ENCODE measurements at places on chromosomes 7 and 10.

DNA sequence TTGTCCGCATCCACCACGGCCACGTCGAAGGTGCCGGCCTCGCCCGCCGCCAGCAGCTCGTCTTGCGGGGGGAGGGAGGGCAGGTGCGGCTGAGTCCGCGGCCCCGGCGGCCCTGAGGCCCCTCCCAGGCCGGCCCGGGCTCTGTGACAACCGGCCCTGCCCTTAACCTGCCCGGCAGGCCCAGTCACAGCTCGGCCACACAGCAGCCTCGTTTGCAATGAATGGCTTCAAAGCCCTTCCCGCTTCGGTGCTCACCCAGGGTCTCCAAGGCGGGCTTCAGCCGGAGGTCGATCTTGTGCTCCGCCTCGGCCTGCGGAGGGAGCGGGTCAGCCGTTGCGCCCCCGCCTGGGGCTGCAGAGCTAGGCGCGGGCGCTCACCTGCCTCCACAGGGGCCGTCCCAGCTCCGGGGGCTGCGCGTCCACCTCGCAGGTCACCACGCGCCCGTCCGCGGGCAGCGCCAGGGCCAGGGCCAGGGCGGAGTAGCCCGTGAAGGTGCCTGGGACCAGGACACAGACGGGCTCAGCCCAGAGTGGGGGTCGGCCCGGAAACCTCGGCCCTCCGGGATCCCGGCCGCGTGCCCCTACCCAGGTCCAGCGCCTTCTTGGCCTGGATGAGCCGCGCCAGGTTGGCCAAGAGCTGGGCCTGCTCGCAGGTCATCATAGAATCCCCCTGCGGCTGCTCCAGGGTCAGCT is 928 bp downstream of the COMTD1 start:
- DNase-seq = no peak

DNA sequence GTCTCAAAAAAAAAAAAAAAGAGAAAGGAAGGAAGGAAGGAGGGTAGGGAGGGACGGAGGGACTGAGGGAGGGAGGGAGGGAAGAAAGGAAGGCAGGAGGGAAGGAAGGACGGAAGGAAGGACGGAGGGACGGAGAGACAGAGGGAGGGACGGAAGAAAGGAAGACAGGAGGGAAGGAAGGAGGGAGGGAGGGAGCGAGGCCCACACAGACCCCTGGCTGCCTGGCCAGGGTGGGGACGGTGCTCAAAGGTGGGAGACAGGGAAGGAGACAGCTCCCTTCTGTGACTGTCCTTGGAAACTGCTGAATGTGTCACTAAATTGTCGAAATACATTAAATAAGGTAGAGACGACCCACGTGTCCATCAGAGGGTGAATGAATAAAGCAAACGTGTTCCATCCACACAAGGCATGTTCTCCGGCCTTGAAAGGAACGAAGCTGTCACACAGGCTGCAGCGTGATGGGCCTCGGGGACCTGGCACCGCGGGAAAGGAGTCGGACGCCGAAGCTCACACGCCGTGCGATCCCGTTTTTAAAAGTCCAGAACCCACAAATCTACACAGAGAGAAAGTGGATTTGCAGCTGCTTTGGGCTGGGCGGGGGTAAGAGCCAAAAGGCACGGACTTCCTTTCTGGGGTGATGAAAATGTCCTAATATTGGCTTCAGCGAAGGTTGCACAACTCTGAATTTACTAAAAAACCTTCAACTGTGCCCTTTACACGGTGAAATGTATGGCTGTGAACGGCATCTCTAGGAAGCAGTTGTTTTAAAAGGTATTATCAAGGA is 23.3 kb downstream of the ADAP1 start:
- peak; percentile 82 for DNase-seq

- no peak for DNase-seq
Observed at GRCh38 chr10:103204353-103205255, 11.5 kb upstream of the NT5C2 start.

- peak; percentile 68 for DNase-seq
Observed at GRCh38 chr10:33664070-33664469, 329.6 kb upstream of the NRP1 start.

GRCh38 chr7:26237035-26237807 is 35.7 kb downstream of the CBX3 start:
- DNase-seq = peak; percentile 17

- DNase-seq = peak; percentile 58
Observed at GRCh38 chr7:135575296-135575695, 17.6 kb downstream of the NUP205 start.

- no peak for DNase-seq
Observed at GRCh38 chr10:128579901-128580300, 453.7 kb upstream of the MKI67 start.

DNA sequence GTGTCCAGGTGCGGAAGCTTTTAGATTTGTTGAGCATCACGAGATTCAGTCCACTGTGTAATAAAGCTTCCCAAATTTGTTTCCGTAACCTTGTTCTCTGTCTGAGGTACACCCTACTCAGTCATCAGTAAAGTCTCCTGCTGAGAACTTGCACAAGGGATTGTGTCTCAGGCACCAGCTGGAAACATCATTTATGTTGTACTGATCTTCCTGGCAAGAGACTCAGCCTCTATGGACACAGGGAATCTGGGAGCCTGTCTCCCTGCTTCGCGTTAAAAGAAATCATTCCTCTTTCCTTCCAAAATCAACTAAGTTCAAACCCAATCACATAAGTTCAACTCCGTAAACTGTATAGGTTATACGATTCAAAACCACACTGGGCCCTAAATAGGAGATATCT is 336.8 kb downstream of the GPR37 start:
- no peak for DNase-seq

- no peak for DNase-seq
Observed at GRCh38 chr7:24480501-24480900, 92.8 kb upstream of the PALS2 start.

- DNase-seq = no peak
Observed at GRCh38 chr7:70374772-70375533, 757.0 kb upstream of the GALNT17 start.

GRCh38 chr7:83466956-83467355 is 182.0 kb downstream of the SEMA3E start:
- no peak for DNase-seq

DNA sequence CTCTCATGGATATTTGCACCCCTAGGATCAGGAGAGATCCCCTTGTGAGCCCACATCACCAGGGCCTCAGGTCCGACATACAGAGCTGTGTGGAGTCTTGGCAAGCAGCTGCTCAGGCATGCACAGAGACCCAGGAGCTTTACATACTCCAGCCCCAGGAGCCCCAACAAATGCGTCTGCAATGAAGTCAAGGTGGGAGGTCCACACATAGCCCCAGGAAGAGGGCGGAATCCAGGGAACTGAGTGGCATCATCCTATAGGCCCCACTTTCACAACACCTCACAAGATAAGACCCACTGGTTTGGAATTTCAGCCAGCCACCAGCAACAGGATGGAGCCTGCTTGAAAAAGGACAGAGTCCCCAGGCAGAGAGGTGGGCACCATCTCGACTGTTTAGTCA is 106.7 kb downstream of the LSMEM1 start:
- DNase-seq = no peak

DNA sequence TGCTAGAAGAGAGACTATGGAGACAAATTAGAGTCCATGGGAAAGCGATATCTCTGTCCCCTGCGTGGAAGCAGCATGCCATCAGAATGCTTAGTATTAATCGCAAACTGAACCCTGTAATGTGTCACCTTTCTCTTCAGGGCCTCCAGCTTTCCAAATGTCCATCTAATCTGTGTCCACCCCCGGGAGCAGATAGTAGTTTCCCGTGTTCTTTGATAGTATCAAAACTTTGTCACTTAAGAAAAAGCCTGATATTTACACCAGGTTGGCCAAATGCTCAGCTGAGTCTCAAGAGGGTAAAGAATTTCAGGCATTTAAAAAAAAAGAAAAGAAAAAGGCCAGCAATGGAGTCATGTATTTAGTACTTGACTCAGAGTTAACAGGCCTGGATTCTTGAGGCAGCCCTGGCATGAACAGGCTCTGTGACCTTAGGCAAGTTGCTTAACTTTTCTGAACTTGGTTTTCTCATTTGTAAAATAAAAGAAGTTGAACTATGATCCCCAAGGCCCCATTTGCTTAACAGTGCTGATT is 10.4 kb upstream of the GSAP start:
- DNase-seq = no peak

- DNase-seq = no peak
Observed at GRCh38 chr10:43811871-43812270, 163.2 kb upstream of the ZNF32 start.

DNA sequence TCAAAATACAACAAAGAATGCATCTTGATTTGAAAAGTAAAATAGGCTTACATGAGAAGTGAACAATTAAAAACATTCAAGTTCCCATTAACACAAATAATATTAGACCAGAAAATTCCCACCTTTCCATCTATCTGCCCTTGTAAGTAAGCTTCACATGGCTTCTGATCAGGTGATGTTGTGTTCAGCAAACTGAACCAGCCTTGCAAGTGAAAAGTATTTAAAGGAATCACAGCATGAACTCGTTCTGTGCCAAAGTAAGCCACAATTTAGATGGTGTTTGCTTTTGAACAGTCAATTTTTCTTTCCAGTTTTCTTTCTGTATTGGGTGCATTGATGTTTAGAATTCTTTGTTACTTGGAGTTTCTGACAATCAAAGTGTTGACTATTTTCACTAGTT is 347.9 kb downstream of the TNS3 start:
- no peak for DNase-seq

- no peak for DNase-seq
Observed at GRCh38 chr10:64430690-64431323, 909.6 kb downstream of the REEP3 start.

DNA sequence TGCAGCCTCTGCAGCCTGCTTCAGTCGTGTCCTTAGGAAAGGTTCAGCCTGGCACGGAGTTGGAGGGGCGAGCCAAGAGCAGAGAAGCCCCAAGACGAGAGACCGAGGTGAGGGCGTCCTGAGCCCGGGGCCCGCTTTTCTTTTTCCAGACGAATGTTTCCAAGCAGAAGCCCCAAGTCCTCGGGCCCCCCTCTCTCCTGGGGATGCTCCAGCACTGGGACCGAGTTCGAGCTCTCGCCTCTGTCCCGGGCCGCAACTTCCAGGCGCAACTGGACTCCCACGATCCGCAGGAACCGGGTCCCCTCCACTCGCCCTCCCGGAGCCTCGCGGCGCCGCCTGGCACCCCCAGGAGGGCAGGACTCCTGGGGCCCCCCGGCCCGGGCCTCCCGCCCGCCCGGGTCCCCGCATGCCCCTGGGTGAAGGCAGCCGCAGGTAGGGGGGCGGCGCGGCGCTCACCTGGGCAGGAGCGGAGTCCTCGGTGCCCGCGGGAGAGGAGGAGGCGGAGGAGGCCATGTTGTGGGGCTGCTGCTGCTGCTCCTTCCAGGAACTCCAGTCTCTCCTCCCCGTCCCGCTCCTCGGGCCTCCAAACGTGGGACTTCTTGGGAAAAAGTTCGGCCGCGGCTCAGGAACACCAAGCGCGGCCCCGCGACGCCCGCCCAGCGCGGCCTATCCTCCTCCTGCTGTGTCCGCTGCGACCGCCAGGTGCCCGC is 45.3 kb upstream of the CDK1 start:
- no peak for DNase-seq

- no peak for DNase-seq
Observed at GRCh38 chr10:84114088-84114667, 25.1 kb upstream of the GHITM start.

DNA sequence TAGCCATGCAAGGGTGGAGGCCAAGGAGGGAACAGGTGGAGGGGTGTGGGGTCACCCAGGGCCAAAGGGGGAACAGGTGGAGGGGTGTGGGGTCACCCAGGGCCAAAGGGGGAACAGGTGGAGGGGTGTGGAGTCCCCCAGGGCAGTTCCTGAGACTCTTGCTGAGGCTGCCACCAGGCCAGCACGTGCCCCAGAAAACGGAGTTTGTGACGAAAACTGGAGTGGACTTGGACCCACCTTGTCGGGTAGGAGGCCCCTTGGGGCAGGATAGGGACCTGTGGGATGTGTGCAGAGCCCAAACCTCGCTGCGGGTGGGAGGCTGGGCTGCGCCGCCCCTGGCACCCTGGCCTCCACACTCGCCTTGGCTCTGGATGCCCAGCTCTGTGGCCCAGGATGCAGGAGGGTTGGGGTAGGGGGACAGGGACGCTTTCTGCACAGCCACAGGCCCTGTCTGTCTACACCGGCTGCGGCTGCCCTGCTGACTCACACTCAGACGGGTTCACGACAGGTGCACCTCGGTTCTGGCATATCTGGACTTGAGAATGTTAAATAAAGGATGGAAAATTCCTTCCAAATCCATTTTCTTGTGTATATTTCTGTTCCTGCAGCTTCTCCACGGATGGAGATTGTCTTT is 562 bp upstream of the ADGRA1 start:
- no peak for DNase-seq

DNA sequence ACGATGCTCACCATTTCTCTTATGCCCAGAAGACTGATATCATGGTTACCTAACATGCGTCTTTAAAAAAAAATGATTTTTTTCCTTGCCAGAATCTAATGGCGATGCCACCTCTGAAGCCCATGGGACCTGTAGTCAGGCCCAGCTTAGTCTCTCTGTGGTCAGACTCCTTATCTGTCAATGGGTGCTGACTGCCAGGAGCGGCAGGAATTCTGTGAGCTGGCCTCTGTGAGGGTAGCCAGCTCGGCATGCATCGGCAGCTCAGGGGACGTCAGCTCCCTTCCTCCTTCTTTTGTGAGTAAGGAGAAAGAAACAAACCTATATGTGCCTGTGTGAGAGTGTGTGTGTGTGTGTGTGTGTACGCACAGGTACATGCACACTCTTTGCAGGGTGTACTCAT is 49.9 kb upstream of the ZRANB1 start:
- DNase-seq = no peak

DNA sequence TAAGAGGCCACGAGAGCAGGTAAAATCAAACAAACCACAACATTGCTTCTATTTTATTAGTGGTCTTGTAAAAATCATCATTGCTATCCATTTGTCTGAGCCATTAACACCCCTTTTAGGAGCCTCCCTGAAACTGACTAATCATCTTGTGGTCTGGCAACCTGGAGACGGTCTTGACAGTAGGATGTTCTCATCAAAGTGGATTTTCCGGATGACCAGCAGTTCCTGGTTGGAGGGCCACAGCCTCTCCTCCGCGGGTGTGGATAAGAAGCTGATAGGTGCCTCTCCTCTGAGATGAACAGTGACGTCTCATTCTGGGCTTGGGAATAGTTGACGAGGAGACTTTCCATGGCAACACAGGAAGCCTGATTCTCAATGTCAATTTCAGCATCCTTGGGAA is 490.7 kb downstream of the TYW1 start:
- DNase-seq = no peak

DNA sequence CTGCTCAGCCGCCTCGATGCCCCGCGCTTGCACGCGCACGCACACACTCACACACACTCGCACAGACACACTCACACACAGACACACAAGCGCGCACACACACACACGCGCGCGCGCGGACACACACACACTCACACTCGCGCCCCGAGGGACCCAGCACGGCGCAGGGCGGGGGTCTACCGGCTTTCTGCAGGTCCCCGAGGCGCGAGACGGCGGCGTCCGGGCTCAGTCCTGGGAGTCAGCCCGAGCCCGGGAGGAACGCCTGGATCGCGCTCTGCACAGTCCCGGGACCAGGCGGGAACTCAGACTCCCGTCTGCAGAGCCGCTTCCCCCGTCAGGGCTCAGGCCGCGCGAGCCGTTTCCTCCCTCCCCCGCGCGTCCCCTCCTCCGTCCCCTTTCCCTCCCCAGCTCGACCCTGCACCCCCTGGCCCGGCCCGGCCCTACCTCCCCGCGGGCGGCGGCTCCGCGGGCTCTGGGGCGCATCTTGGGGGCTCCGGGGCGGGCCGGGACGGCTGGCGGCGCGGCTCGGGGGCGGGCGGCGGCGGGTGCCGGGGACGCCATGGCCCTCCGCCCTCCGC is 464 bp downstream of the DENND2A start:
- no peak for DNase-seq

- DNase-seq = no peak
Observed at GRCh38 chr7:147477526-147477925, 1113.0 kb upstream of the C7orf33 start.
